ENCODE measurements at places on chromosomes 6 and 20.
A peak's percentile ranks its signal among the peaks of the same experiment; 100 is the strongest.

DNA sequence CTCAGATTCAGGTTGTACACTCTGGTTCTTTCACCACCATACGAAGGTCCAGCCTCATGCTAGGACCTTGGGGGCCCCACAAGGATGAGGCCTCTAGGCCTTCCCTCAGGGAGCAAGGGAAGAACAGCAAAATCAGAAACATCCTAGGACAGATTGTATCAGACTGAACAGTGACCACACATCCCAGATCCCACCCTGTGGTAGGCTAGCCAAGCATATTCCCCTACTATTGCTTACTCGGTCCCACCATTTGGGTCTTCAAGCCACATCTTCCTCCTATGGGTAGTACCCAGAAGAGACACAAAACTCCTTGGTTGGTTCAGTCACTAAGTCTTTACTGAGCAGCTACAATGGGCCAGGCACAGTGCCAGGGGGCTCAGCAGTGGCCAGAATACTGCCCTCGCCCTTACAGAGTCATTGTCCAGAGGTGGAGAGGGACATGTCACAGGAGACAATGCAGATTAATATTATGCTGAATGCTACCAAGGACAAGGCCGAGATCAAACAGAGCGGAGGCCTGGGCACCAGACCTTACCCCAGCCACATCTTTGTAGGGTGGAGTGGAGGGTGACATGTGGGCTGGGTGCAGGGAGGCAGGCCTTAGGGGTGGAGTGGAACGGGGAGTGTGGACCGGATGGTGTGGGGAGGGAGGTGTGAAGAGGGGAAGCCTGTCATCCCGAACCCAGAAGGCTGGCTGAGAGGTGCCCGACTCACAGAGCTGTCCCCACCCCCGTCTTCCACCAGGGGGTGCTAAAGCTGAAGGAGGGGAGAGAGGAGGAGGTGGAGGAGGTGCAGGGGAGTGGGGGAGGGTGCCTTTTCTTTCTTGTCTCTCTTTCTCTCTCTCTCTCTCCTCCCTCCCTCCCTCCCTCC lies 6.8 kb upstream of the MAPK13 start:
- DNase-seq, result peak; percentile 67

DNA sequence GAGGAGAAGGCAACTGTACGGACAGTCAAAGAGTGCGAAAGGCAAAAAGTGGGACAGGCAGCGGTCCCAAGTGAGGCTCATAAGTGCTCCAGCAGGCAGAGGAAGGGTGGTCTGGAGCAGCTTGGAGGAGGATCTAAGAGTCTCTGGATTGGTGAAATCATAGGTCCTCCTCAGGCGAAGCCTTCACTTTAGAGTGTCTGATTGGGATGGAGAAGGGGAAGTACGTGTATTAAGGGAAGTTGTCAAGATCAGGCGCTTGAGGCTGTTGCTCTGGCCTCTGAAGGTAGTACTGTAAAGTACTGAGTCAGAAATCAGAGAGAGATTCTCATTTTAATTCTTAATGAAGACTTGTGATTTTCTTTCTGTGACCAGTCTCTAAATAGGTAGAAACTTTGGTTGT lies 185.6 kb downstream of the KIF16B start:
- DNase-seq, result no peak

DNA sequence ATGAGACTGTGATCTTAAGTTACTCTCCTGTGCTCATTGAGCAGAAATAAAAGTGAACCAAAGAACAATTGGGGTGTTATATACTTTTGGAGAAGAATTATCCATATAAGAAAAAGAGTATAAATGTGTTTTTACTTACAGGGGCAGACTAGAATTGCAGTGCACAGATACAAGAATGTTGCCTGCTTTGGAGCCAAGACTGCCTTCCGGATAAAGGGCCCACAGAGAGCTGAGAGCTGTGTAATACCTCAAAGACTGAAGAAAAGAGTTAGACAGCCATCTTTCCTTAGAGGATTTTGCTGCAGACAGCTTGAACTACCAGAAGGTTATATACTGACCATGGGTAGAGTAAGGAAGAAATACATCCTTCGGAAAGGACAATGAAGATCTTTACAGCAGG lies 1235.5 kb upstream of the CITED2 start:
- DNase-seq, result peak; percentile 13

GRCh38 chr6:159104163-159104925 lies 59.6 kb upstream of the TAGAP start:
- DNase-seq, result peak; percentile 10

GRCh38 chr20:34401741-34402455 lies 38.8 kb downstream of the ITCH start:
- DNase-seq, result no peak

DNA sequence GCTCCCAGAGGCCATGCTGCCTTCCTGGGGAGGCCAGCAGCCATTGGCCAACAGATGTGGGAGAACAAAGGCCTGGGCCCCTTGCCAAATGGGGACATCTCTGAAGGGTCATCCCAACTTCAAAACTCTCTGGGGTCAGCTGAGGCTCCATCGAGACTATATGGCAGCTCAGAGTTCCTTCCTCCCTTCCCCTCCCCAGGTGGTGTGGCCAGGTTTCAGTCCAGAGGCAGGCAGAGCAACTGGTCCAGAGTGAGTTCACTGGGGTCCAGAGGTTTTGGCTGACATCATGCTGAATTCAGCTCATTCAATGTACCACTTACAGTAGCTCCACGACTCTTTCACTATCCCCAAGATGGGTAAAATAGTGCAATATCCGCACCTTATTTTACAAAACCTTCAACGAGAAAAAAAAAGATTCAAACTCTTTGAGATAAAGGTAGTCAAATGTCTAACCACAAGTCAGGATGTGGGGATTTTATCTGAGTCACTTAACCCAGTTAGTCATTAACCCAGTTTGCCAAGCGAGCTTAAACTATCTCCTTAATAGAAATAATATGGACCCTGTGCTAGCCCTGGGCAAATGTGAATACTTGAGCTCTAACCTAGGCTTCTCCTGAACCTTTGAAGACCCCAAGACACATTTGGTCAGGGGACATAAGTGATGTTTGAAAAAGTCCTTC lies 108.4 kb upstream of the PLEKHG1 start:
- no peak for DNase-seq
